ENCODE measurements at places on chromosomes 7 and 10. TPM values are rescaled to one million over a fixed set of nuclear protein-coding genes. Genes with fewer than 3 reads are reported as not detected.

Gene A1CF
- 0.55 TPM for polyA plus RNA-seq

Gene PNLIPRP1
- not detected for polyA plus RNA-seq

Gene GPR37
- not detected for polyA plus RNA-seq

Gene CPA2
- polyA plus RNA-seq = not detected

Gene NME8
- polyA plus RNA-seq = not detected
